ENCODE measurements at places on chromosomes 3 and 15.
A peak's percentile ranks its signal among the peaks of the same experiment; 100 is the strongest.

DNA sequence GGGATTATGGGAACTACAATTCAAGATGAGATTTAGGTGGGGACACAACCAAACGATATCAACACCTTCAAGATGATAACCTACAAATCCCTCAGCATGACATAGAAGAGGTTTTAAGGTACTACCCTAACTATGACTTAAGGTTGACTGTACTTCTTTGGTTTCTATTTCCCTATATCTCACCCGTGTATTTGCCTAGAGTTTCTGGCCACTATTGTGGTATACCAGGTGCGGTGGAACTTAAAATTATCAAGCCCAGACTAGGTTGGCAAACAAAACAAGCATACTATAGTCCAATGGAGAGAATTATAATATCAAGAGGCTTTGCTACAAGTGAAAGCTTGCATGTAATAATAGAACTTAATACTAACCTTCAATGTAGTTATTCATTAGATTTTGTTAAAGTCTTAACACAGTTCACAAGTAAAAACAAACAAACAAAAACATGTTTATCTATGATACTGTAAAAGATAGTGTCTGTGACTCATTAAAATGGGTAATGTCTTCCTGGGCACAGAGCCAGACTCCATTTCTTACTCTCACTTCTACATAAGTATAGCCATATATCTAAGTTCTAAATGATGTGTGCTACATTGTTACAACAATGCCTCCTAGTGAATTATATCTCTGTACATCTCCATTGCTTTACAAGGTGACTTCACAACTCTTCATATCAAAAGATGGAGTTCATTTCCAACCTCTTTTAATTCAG lies 479.1 kb downstream of the ZBBX start:
- DNase-seq: no peak

DNA sequence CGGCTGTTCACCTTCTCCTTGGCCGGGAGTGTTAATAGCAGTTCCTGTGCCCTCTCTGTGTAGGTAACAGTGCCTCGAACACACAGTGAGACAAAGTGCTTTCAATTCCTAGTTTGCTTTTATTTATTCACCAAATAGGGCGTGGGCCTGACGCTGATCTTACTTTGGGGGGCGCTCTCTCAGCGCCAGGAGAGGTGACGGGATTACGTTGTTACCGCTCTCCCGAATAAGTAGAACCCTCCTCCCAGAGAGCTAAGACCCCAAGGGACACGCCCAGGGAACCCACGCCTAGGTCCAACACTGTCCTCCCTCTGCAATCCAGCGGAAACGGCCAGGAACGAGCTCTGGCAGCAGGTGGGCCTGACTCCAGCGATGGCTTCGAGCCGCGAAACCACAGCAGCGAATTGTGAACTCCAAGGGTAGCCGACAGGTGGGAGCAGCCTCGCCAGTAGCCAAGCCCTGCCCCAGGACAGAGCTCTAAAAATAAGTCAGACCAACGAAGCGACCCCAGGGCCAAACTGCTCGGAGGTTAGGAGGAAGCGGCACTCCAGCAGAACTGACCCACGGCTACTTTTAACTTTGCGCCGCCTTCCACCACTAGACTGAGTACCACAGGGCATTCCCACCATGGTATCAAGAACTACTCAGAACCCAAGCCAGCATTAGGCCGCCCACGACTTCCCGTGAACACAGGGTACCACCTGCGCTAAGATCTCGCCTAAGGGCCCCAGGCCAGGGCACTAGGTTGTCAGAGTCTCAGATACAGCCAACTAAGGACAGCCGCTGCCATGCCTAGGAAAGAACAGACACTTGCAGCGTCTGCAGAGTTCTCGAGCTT lies 1.6 kb upstream of the SIN3A start:
- peak; percentile 60 for DNase-seq

DNA sequence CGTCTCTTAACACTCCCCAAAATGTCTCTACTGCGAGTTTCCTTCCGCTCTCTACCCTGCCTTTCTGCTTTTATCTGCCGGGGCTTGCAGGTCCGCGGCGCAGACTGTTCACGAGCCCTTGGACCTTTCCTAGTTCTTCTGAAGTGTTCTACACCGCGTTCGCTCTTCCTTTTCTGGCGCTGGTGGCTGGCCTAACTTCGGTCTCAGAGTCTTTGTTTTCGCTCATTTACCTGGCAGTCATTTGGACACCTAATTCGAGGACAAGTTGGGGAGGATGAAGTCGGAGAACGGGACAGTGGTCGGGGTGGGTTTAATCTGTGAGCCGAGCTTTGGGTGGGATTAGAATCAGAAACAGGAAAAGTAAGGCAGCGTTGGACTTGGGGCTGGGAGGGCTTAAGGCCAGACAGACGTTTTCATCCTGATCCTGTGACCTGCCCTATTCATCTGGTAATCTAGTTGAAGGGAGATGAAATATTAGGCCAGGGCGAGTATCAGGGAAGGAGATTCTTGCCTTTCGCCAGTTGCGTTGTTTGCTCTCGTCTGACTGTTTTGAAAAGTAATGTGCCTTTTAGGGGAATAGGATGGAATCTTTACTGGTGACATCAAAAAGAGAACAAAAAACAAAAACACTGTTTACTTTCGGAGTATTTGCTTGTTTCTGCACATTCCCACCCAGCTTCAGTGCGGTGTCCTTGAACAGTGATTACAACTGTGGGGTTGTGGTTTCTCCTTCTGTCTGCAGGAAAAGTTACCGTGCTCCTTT lies 1.8 kb downstream of the DIPK2A start:
- DNase-seq: peak; percentile 93

- DNase-seq: no peak
Observed at GRCh38 chr15:60394689-60395097, 3.1 kb downstream of the ANXA2 start.

GRCh38 chr3:15976524-15976923 lies 178.7 kb upstream of the ANKRD28 start:
- no peak for DNase-seq

- peak; percentile 45 for DNase-seq
Observed at GRCh38 chr3:197942956-197943556, 6.9 kb upstream of the RPL35A start.

GRCh38 chr15:79431636-79432344 lies at the start of gene MINAR1:
MINAR1 (plus strand) TSS chr15:79432336; CDS start chr15:79456148, 23,812 bp downstream.
- no peak for DNase-seq

- DNase-seq: no peak
Observed at GRCh38 chr15:99657996-99658395, 75.2 kb downstream of the LYSMD4 start.

GRCh38 chr3:187932530-187932929 lies 187.3 kb upstream of the BCL6 start:
- no peak for DNase-seq

- DNase-seq: no peak
Observed at GRCh38 chr3:45332493-45332892, 55.9 kb upstream of the LARS2 start.

DNA sequence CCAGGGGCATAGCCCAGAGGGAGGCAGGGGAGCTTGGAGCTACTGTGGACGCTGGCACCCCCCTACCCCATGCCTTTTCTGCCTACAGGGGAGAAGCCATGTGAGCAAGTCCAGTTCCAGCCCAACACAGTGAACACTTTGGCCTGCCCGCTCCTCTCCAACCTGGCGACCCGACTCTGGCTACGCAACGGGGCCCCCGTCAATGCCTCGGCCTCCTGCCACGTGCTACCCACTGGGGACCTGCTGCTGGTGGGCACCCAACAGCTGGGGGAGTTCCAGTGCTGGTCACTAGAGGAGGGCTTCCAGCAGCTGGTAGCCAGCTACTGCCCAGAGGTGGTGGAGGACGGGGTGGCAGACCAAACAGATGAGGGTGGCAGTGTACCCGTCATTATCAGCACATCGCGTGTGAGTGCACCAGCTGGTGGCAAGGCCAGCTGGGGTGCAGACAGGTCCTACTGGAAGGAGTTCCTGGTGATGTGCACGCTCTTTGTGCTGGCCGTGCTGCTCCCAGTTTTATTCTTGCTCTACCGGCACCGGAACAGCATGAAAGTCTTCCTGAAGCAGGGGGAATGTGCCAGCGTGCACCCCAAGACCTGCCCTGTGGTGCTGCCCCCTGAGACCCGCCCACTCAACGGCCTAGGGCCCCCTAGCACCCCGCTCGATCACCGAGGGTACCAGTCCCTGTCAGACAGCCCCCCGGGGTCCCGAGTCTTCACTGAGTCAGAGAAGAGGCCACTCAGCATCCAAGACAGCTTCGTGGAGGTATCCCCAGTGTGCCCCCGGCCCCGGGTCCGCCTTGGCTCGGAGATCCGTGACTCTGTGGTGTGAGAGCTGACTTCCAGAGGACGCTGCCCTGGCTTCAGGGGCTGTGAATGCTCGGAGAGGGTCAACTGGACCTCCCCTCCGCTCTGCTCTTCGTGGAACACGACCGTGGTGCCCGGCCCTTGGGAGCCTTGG lies 5.6 kb downstream of the CIB1 start:
- DNase-seq: no peak

DNA sequence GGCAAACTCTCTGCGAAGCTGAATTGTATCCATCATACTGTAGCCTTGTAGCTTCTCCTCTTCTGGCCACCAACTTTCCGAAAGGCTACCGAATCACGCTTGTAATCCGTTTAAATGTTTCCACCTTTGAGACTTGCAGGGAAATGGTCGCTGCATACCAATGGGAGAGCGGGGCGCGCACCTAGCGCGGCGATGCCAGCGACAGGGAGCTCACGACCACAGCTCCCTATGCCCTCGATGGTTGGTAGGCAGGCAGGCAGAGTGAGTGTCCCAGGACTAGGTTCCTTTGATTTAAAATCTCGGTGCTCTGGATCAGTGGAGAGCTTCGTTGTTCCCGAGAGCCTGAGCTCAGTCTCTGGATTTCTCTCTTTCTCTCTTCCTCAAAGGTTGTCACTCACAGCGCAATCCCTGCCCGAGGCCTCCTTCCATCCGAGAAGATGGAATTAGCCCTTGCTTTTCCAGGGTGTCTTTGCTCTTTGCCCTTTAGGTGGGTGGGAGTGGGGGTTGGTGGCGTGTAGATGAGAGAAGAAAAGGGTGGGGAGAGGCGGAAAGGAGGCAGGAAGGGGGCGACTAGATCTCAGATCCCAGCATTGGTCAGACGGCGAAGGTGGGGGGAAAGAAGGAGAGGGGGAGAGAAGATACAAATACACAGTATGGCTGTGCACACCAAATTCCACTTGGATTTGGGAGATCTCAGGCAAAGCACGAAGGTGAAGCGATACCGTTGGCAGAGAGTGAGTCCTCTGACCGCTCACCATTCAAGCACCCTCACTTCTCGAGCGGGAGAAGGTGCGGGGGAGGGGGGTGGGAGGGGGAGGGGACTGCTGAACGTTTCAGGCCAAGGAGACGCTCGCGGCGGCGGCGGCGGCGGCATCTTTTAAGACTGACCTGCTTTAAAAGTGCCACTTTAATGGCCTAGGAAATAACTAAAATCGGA lies at the start of gene SLITRK3:
Gene SLITRK3, minus strand, starts transcription at position 745 of the 937 bp plus-strand sequence. CDS start 5,554 bp downstream, outside the sequence.
- no peak for DNase-seq

DNA sequence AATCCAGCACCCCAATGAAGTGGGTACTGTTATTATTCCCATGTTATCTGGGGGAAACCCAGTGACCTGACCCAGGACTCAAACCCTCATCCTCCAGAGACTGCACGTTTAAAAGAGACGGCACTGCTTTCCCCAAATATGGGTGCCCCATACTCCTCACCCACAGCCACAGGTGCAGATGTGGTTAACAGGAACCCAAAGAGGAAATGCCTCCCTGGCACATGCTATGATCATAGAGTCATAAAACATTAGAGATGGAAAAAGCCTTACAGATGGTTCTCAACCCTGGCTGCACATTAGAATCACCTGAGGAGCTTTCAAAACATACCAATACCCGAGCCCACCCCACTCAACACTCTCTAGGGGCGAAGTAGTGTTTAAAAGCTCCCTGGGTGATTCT lies 111.5 kb downstream of the SEMA5B start:
- no peak for DNase-seq

Measured in pons (tissue), 1 donor.